Foreskin melanocyte (primary cell): ENCODE measurements at places on chromosomes 6 and 20.

- DNase-seq: peak; percentile 60
Observed at GRCh38 chr6:43627008-43627825, 1.8 kb downstream of the GTPBP2 start.

- DNase-seq: no peak
Observed at GRCh38 chr20:53161473-53161872, 189.3 kb downstream of the TSHZ2 start.

GRCh38 chr20:62806383-62807050 is 1.9 kb downstream of the OGFR start:
- DNase-seq: no peak

DNA sequence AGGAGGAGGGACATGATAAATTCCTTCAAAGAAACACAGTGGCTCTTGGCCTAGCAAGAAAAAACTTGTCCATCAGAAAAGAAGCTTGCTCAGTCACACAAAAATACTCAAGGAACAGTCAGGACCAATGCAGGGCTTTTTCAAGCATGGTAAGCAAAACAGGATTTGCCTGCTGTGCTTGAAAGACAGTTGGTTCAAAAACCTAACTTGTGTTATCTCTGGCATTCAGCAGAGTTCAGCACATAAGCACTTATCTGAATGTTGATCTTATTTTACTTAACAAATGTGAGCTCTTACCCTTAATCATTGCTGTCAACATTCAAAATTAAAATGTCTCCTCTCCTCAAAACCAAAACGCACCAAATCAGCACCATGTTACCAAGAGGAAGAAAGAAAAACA is 38.3 kb downstream of the ATG5 start:
- no peak for DNase-seq

DNA sequence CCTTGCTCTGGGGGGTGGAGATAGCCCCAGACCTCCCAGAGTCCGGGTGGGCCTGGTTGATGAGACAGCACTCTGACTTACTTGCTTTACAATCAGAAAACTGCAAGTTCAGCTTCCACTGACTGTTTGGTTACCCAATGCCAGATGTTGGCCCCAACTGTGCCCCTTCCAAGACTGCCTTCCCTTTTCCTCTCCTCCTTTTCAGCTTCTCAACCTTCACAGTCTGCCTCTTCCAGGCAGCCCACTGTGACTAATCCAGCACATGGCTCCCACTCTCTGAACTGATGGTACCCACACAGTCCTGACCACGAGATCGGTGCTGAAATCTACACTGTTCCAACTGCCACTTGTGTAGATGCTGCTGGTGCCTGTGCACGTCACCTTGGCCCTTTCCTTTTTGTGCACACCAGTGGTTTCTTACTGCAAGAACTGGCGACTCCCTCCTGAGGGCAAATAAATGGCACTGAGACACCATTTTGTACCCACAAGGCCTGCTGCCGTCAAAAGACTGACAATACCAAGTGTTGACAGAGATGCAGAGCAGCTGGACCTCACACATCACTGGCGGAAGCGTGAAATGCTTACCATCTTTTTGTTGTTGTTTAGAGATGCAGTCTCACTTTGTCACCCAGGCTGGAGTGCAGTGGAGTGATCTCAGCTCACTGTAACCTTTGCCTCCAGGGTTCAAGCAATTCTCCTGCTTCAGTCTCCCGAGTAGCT is 1.8 kb upstream of the ARFGAP1 start:
- no peak for DNase-seq

- peak; percentile 3 for DNase-seq
Observed at GRCh38 chr20:41854765-41855164, 236.6 kb upstream of the CHD6 start.

DNA sequence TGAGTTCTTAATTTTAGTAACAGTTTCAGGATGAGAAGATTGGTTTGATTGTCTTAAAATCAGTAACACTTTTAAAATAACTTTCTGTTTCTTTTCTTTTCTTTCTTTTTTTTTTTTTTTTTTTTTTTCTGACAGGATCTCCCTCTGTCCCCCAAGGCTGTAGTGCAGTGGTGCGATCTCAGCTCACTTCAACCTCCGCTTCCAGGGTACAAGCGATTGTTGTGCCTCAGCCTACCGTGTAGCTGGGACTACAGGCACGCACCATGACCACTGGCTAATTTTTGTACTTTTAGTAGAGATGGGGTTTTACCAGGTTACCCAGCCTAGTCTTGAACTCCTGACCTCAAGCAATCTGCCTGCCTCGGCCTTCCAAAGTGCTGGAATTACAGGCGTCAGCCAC is 33.7 kb upstream of the KCNQ5 start:
- no peak for DNase-seq

DNA sequence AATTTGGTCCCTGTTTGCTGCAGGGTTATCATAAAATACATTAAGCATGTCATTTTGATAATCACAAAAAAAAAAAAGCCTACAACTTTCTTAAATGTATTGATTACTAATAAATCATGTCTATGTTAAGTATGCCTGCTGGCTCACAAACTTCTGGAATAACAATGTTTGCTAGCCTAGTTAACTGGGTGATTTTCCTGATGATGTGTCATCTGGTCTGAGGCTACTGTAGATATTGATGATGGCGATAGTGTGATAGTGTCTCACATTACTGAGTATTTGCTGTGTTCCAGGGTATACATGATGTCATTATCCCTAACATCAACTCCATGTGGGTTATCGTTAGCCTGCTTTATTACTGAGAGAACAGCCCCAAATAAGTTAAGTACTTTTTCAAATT is 86.2 kb upstream of the VSTM2L start:
- DNase-seq: no peak

DNA sequence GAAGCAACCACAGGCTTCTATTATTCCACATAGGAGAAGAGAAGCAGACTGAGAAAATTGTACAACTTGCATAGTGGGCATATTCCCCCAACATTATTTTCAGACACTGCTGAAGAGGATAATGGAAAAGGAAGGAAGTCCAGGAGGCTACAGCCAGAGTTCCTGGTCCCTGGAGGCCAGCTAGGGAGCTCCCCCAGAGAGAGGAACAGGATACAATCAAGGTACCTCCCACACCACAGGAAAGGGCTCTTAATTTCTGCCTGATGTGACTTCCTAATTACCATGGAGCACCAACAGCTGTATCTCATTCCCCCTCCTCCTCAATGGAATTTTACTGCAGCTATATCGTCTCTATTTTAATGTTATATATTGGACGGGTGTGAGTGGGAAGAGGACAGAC is 594.3 kb upstream of the NRSN1 start:
- DNase-seq: no peak

- DNase-seq: peak; percentile 100
Observed at GRCh38 chr6:8814440-8815000, 379.2 kb upstream of the SLC35B3 start.

DNA sequence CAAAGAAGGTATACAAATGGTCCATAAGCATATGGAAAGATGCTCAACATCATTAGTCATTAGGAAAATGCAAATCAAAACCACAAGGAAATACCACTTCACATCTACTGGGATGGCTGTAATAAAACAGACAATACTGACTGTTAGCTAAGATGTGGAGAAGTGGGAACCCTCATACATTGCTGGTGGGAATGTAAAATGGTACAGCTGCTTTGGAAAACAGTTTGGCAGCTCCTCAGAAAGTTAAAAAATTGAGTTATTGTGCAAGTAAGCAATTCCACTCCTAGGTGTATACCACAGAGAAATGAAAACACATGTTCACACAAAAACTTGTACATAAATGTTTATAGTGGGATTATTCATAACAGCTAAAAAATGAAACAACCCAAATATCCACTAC is 173.0 kb upstream of the JAG1 start:
- peak; percentile 8 for DNase-seq

- no peak for DNase-seq
Observed at GRCh38 chr6:139044250-139044649, 15.7 kb downstream of the ABRACL start.

DNA sequence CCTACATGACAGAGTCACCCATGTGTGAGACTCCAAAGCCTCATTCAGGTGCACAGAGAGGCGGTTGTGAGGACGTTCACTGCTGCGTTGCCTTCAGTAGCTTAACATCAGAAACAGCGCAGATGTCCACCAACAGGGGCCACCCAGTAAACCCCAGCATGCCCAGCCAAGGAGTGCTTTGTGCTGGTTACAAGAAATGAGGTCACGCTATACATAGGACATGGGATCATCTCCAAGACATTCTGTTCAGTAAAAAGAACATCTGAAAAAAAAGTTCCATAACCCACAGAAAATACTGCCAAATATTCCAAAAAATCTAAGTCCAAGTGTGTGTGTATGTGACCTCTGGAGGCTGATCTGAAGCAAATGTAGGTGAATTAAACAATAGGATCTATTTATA is 16.0 kb downstream of the SLC52A3 start:
- no peak for DNase-seq

DNA sequence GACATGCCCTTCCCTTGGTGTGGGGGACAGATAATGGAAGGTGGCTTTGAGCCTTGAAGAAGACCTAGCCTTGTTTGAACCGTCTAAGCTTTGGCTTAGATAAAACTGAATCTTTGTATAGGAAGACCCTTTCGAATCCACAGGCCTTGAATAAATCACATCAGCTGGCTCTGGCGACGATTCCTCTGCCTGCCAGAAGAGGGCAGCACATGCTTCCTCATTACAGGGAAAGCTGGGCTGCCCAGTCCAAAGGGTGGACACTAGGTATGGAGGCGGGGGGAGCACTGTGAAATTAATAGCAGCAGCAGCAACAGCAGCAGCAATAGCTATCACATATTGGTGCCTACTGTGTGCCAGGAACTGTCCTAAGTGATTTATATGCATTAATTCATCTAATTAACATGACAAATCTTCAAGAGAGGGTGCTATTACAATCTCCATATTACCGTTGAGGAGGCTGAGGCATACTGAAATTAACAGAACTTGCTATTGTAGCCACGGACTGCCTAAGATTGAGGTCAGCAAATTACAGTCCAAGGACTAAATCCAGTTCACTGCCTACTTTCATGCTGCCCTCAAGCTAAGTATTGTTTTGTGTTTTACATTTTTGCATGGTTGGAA is 85.1 kb downstream of the CLIC5 start:
- DNase-seq: peak; percentile 70

DNA sequence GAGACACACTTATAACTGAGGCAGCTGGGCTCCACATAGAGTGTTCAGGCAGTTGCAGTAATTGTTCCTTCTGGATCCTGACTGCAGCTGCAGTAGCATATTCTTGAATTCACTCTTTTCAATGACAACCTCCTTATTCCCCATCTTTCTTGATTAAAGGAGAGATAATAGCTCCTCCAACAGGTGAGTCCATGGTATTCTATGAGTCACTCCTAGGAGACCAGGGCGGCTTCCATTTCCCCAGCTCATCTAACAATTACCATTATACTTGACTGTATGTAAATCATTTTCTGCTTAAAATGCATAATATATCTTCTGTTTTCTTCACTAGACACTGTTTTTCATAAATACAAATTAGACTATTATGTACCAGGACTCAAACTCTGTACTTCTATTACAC is 62.4 kb downstream of the TENT5A start:
- no peak for DNase-seq

DNA sequence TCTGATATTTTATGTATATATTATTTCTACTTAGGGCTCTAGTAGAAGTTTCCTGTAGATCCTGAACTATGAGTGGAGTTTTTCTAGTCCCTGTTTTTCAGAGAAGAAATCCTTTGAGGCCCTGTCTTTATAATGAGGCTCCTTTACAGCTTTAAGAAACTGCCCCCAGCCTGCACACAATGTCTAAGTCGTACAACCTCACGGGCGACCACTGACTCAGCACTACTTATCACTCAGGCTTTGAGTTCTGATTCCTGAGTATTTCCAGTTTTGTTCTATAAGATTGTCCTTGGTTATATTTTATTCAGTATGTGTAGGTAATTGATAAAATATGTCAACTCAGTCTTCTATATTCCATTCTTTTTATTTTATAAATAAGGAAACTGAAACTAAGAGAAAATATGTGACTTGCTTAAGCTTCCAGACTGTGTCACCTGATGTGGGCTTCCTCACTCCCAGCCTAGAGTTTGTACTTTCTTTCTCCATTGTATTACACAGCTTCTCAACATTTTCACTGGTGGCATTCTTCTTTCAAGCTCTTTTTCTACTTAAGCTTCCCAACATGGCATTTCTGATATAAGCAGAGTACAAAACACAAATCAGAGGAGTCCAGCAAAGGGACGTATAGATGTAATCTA is 167.0 kb downstream of the TBX18 start:
- DNase-seq: no peak

- no peak for DNase-seq
Observed at GRCh38 chr6:38171997-38172738, 352.6 kb downstream of the ZFAND3 start.

GRCh38 chr6:158487495-158487894 is 72.4 kb upstream of the TMEM181 start:
- DNase-seq: no peak
